ENCODE measurements at places on chromosomes 2 and 18.

DNA sequence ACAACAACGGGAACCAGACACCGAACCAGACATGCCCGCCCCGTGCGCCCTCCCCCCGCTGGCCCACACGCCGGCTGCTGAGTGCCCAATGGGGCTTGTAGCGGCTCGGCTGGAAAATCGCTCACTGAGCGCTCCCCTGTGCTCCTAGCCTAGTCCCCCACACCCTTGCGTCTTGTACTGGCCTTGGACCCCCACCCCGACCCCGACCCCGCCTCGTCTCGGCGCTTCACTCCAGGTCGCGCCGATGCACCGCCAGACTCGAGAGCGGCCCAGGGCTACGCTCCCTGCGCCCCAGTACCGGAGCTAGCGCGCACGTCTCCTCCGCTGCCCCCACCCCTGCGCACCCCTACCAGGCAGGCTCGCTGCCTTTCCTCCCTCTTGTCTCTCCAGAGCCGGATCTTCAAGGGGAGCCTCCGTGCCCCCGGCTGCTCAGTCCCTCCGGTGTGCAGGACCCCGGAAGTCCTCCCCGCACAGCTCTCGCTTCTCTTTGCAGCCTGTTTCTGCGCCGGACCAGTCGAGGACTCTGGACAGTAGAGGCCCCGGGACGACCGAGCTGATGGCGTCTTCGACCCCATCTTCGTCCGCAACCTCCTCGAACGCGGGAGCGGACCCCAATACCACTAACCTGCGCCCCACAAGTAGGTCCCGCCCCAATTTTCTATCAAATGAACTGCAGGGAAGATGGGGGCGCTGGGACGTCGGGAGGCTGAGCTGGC lies 1.5 kb downstream of the GAD1 start:
- DNase-seq, result no peak

- no peak for DNase-seq
These were observed 19.7 kb upstream of the DYNC2LI1 start for GRCh38 chr2:43754180-43754579.

- DNase-seq, result no peak
These were observed 292.1 kb upstream of the KLHL29 start for GRCh38 chr2:23092831-23093230.

DNA sequence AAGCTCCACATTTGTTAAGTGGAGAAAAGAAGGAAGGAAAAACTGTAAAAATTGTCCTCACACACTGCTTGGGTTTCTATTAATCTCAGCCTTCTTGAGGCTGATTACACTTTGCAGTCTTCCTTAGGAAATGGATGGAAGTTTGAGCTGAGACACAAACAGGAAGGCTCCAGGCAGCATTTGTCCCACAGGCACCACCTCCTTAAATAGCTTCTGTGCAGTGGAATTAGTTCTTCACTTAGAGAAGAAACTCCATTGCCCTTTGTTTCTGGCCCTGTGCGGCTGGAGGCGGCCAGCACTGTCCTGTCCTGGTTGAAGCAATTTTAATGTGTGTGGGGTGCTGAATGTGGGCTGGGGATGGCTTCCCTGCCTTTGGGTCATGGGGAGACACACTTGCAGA lies 44.3 kb downstream of the ARHGAP28 start:
- no peak for DNase-seq

DNA sequence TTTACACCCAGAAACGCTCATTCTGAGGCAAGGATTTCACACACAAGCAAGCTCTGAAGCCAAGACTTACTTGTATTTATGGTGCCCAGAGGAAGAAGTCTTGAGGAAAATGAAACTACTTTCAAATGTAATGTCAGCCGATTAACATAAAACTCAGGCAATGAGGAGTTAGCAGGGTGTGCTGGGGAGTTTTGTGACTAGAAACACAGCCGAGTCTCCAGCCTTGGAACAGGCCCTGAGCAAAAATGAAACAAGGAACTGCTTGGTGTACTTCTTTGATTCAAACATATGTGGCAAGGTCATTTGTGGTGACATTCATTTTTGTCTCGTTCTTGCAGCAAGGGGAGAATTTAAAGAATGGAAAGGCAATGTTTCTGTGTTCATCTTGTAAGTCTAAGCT lies 4.5 kb downstream of the DYTN start:
- no peak for DNase-seq

DNA sequence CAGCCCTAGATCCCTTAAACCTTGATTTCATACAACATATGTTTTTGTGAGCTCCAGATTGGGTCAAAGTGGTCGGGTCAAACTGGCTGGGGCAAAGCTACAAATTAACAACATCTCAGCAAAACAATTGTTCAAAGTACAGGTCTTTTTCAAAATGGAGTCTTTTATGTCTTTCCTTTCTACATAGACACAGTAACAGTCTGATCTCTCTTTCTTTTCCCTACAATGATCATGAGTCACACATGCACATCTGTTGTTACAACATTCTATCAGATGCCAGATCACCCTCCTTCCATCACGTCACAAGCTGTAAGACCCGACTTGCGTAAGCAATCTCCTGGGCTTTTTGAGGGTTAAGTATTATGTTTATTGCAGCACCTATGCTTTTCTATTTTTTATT lies 55.1 kb downstream of the RHOB start:
- DNase-seq, result no peak

- DNase-seq, result no peak
These were observed 366.1 kb downstream of the EN1 start for GRCh38 chr2:118481299-118481698.

Data from frontal cortex (tissue), 4 donors.